ENCODE measurements at places on chromosomes 5 and 9. TPM values are rescaled to one million over a fixed set of nuclear protein-coding genes. Genes with fewer than 3 reads are reported as not detected.

GRCh38 chr9:80552931-80553330, 981.2 kb downstream of the TLE4 start:
- no peaks in the 10 kb centered on the region for H3K4me1 ChIP-seq
- no peak overlapping the region for H3K27ac ChIP-seq
- H3K27me3 ChIP-seq = no peaks in the 10 kb centered on the region
- no peak overlapping the region for H3K4me3 ChIP-seq
- no peak for DNase-seq

DNA sequence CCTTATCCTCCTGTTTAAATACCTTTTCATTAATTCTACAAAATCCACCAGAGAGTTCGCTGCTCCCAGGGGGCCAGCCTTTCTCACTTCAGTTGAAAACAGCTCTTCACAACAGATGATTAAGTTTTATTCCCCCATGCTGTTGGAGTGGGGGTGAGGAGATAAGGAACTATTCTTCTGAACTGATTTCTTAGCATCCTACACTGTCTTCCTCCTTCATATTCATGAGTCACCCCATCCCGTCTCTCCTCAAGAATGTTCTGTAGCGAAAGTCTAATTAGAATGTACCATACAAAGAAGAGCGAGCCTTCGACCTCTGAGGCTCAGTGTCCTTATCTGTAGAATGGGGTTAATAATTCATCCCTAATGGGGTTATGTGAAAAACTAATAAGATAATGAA, 138.0 kb downstream of the PIK3R1 start:
- H3K4me1 ChIP-seq = peaks cover 7% of the 10 kb centered on the region
- no peaks in the 10 kb centered on the region for H3K27me3 ChIP-seq
- no peaks in the 10 kb centered on the region for H3K36me3 ChIP-seq
- no peak for DNase-seq
- H3K4me3 ChIP-seq = no peak overlapping the region
- H3K27ac ChIP-seq = no peak overlapping the region

DNA sequence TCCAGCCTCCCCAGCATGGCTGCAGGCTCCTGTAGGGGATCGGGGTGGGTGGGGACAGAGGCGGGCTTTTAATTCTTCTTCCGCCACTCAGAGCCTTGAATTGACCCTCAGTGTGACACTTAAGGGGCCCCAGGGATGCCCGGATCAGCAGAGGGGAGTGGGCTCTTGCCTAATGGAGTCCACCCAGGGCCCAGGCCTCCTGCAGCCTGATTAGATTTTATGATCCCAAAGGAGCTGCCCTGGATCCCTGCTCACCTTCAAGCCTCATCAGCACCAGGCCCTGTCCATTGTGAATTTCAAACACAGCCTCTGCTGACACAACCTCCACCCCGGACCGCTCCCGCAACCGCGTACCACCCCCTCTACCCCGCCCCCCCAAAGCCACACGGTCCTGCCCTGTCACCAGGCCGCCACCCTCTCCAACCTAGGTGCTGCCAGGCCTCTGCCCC, 214.1 kb upstream of the IER5L start:
- H3K27ac ChIP-seq = no peak overlapping the region
- no peak for DNase-seq
- no peaks in the 10 kb centered on the region for H3K27me3 ChIP-seq

DNA sequence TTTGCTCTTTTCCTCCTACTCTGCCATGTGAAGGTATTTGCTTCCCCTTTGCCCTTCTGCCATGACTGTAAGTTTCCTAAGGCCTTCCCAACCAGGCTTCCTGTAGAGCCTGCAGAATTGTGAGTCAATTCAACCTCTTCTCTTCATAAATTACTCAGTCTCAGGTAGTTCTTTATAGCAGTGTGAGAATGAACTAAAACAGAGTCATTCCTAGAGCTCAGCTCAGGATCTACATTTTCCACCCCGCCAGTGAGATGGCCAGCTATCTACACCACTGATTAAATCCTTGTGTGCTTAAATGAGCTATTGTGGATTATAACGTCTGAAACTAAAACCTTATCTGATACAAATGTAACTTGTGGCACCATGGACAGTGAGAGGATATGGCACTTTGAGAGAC, 55.0 kb downstream of the FRMD3 start:
- H3K36me3 ChIP-seq = peaks cover 11% of the 10 kb centered on the region
- H3K27ac ChIP-seq = no peak overlapping the region
- no peak overlapping the region for H3K4me3 ChIP-seq
- DNase-seq = no peak
- H3K4me1 ChIP-seq = no peaks in the 10 kb centered on the region

Gene S1PR3
- total RNA-seq = 26.8 TPM

Gene GNG10
- total RNA-seq = 27.4 TPM

Gene IARS1
- 54.2 TPM for total RNA-seq
